Liver (tissue), 10 donors: ENCODE measurements at places on chromosomes 13 and 19. TPM values are rescaled to one million over a fixed set of nuclear protein-coding genes. Genes with fewer than 3 reads are reported as not detected.
A peak's percentile ranks its signal among the peaks of the same experiment; 100 is the strongest.

The ZNF564 gene
- 8.6 TPM for total RNA-seq

The GFY gene
- total RNA-seq = not detected

The ZNF77 gene
- total RNA-seq = 3.5 TPM

The HSH2D gene
- total RNA-seq = 1.2 TPM

The ZFR2 gene
- not detected for total RNA-seq

The ZNF491 gene
- 1.8 TPM for total RNA-seq

The HSPB6 gene
- 2.7 TPM for total RNA-seq

DNA sequence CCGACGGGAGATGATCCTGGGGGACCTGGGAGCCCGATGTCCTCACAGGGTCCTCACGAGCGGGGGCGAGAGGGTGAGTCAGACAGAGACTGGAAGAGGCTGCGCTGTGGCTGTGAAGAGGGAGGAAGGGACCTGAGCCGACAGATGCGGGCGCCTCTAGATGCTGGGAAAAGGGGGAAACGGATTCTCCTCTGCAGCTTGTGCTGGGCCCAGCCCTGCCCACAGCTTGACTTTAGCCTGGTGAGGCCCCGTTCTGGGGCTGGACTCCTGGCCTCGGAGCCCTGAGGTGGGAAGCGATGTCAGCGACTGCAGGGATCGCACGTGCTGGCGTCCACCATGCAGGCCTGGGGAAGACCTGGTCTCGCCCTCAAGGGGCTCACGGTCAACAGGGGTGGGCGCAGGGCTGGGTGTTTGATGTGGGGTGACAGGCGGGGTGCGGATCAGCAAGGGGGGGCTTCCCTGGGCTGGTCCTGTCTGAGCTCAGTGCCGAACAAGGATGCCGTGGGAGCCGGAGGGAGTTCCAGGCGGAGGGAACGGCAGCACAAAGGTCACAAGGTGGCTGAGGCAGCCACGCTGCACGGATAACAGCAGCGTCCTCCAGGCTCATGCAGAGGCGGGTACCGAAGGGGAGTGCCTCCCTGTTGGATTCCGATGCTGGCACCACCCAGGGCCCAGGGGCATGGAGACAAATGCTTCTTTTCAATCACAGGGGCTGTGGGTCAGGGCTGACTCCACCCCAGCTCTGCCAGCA, 31.8 kb downstream of the PIP5K1C start:
- no peaks in the 10 kb centered on the region for H3K27me3 ChIP-seq
- H3K4me3 ChIP-seq = no peak overlapping the region
- H3K27ac ChIP-seq = no peak overlapping the region
- H3K36me3 ChIP-seq = peaks cover 2% of the 10 kb centered on the region
- no peak for DNase-seq
- H3K4me1 ChIP-seq = peaks cover 3% of the 10 kb centered on the region

GRCh38 chr13:109215377-109215776, 571.0 kb downstream of the IRS2 start:
- H3K4me3 ChIP-seq = no peak overlapping the region
- DNase-seq = no peak
- H3K27ac ChIP-seq = no peak overlapping the region
- no peaks in the 10 kb centered on the region for H3K36me3 ChIP-seq

- H3K27ac ChIP-seq = peak overlapping the region; percentile 31
- DNase-seq = peak; percentile 82
- peaks cover 18% of the 10 kb centered on the region for H3K4me1 ChIP-seq
These were observed 2.2 kb downstream of the CXCL17 start for GRCh38 chr19:42440357-42441048.

DNA sequence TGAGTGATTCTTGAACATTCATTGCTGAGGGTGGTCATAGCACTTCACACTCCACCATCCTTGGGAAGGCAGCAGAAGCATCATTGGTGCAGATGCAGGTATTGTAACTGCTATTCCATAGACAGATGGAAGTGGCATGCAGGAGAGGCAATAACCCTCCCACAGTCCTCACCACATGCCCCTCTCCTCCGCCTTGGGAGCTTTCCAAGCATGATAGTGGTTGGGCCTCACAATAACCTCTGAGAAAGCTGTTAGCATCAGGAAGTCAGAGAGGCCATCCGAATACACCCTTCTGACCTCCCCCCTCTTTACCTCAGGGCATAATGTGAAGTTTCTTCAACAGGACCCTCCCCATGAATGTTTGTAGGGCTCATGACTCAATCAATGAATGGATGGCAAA, 177.9 kb downstream of the KATNAL1 start:
- H3K4me1 ChIP-seq = no peaks in the 10 kb centered on the region
- no peak overlapping the region for H3K27ac ChIP-seq
- H3K4me3 ChIP-seq = no peak overlapping the region

GRCh38 chr19:30336290-30336689, 35.9 kb upstream of the ZNF536 start:
- no peaks in the 10 kb centered on the region for H3K36me3 ChIP-seq
- H3K27ac ChIP-seq = no peak overlapping the region
- no peaks in the 10 kb centered on the region for H3K4me1 ChIP-seq
- no peak for DNase-seq
- peaks cover 4% of the 10 kb centered on the region for H3K27me3 ChIP-seq

GRCh38 chr13:54077569-54077968, 1049.0 kb downstream of the OLFM4 start:
- no peaks in the 10 kb centered on the region for H3K27me3 ChIP-seq
- H3K27ac ChIP-seq = no peak overlapping the region
- H3K36me3 ChIP-seq = no peaks in the 10 kb centered on the region

GRCh38 chr13:49827336-49827735, 34.9 kb upstream of the KPNA3 start:
- DNase-seq = no peak
- no peak overlapping the region for H3K27ac ChIP-seq
- H3K27me3 ChIP-seq = no peaks in the 10 kb centered on the region

- peaks cover 18% of the 10 kb centered on the region for H3K4me1 ChIP-seq
- no peaks in the 10 kb centered on the region for H3K36me3 ChIP-seq
- no peak for DNase-seq
- H3K27ac ChIP-seq = peak overlapping the region; percentile 83
These were observed 51.3 kb downstream of the MBNL2 start for GRCh38 chr13:97273341-97273831.

- H3K27me3 ChIP-seq = no peaks in the 10 kb centered on the region
- H3K27ac ChIP-seq = peak overlapping the region; percentile 2
- H3K36me3 ChIP-seq = no peaks in the 10 kb centered on the region
- no peak overlapping the region for H3K4me3 ChIP-seq
These were observed 22.7 kb downstream of the ELL start for GRCh38 chr19:18499055-18499775.

GRCh38 chr19:45144431-45145269, 16.1 kb downstream of the NKPD1 start:
- no peak overlapping the region for H3K4me3 ChIP-seq
- H3K36me3 ChIP-seq = peaks cover 3% of the 10 kb centered on the region
- H3K27ac ChIP-seq = no peak overlapping the region
- no peaks in the 10 kb centered on the region for H3K4me1 ChIP-seq
- H3K27me3 ChIP-seq = no peaks in the 10 kb centered on the region

GRCh38 chr19:1491849-1492170, 829 bp downstream of the REEP6 start:
- H3K27ac ChIP-seq = peak overlapping the region; percentile 77
- peaks cover 12% of the 10 kb centered on the region for H3K4me1 ChIP-seq
- peak overlapping the region; percentile 65 for H3K4me3 ChIP-seq
- H3K27me3 ChIP-seq = no peaks in the 10 kb centered on the region
- DNase-seq = no peak
- no peaks in the 10 kb centered on the region for H3K36me3 ChIP-seq

DNA sequence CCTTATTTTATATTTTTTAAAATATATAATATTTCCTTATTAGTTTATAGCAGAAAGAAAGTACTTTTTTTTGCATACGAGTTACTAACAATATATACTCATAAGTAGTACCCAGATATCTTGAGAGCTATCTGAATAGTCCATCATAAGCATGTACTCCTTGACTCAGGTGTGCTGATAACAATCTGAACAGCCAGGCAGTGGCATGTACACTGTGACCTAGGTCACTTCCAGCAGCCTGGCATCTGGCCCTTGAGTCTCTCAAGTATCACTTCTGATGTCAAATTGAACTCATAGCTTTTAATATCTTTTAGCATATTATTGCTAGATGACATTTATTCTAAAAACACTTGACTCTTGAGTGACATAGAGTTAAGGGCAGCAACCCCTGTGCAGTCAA, 1576.7 kb downstream of the SLITRK1 start:
- DNase-seq = no peak
- no peaks in the 10 kb centered on the region for H3K27me3 ChIP-seq
- H3K4me1 ChIP-seq = no peaks in the 10 kb centered on the region

GRCh38 chr13:113948034-113948742, 25.7 kb downstream of the C13orf46 start:
- no peak overlapping the region for H3K27ac ChIP-seq
- no peak overlapping the region for H3K4me3 ChIP-seq

GRCh38 chr13:106566641-106567473, 1.1 kb downstream of the ARGLU1 start:
- peak overlapping the region; percentile 95 for H3K27ac ChIP-seq
- no peak for DNase-seq
- peak overlapping the region; percentile 91 for H3K4me3 ChIP-seq
- peaks cover 25% of the 10 kb centered on the region for H3K4me1 ChIP-seq
- no peaks in the 10 kb centered on the region for H3K27me3 ChIP-seq

DNA sequence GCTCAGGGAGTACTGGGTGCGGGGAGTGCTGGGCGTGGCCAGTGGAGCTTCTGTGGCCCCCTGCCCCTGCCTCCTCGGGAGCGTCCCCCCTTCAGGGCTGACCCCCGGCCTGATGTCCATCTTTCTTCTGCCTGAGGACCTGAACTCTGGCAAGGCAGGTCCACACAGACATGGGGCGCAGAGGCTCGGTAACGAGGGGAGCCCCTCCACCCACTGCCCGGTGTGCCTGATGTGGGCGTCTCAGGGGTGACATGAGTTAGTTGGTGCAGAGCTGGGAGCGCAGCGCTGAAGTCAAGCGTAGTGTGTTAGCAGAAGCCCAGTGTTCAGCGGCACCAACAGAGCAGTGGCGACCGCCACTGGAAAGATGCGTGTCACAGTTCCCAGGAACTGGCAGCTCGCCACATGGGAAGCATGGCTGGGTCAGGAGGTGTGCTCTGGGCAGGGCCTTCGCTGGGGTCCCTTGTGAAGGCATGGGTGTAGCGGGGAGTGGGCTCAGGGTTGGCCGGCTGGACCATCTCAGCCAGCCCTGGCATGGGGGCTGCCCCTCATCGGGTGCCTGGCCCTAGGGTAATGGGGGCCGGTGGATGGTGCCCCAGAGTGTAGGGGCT, 11.5 kb downstream of the THOP1 start:
- H3K27ac ChIP-seq = no peak overlapping the region
- H3K4me1 ChIP-seq = no peaks in the 10 kb centered on the region
- no peaks in the 10 kb centered on the region for H3K27me3 ChIP-seq

DNA sequence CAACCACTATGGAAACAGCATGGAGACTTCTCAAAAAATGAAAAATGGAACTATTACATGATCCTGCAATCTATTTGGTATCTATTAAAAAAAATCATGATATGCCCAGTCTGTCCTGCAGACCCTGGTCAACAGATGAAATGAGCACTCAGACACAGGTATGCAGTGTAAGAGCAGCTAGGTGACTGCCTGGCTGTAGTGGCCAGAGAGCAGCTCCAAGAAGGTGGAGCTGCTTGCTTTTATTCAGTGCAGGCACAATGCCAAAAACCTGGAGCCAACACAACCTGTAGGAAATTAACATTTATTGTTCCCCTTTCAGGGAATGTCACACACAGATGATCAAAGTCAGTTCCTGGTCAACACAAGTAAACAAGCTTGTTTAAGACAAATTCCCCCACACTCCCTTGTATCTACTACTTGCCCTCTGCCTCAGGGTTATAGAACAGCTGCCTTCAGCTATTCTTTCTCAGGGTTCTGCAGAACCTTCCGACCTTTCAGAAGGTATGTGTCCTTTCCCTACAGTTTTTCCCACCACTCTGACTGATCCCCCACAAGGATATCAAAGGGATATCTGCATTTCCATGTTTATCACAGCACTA, 933.7 kb upstream of the SLITRK5 start:
- DNase-seq = no peak
- no peaks in the 10 kb centered on the region for H3K36me3 ChIP-seq
- no peak overlapping the region for H3K4me3 ChIP-seq
- H3K4me1 ChIP-seq = no peaks in the 10 kb centered on the region

DNA sequence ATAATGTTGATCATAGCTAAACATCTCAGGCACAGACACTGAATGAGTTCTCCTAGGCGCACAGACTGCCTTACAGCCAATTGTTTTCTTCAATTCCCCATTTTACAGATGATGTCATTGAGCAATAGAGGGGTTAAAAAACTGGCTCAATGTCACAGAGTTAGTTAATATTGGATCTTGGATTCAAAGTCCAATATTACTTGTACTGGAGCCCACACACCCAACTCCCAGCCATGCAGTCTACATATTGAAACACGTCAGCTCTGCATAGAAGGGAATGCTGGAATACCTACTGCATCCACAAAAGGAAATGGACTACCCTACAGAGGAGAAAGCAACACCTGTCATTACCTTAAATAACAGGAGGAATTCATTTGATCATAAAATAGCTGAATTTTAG, 76.1 kb upstream of the SLC15A1 start:
- no peaks in the 10 kb centered on the region for H3K27me3 ChIP-seq
- H3K27ac ChIP-seq = peak overlapping the region; percentile 93
- no peaks in the 10 kb centered on the region for H3K36me3 ChIP-seq
- no peak overlapping the region for H3K4me3 ChIP-seq
- no peak for DNase-seq

- peaks cover 19% of the 10 kb centered on the region for H3K4me1 ChIP-seq
- H3K36me3 ChIP-seq = no peaks in the 10 kb centered on the region
- no peak overlapping the region for H3K4me3 ChIP-seq
- H3K27ac ChIP-seq = no peak overlapping the region
- H3K27me3 ChIP-seq = no peaks in the 10 kb centered on the region
These were observed 6.4 kb downstream of the LRCH1 start for GRCh38 chr13:46559272-46559805.

- peaks cover 5% of the 10 kb centered on the region for H3K4me1 ChIP-seq
- H3K27me3 ChIP-seq = no peaks in the 10 kb centered on the region
- no peak overlapping the region for H3K4me3 ChIP-seq
- no peak overlapping the region for H3K27ac ChIP-seq
These were observed 223.1 kb downstream of the MZT1 start for GRCh38 chr13:72504131-72504841.

DNA sequence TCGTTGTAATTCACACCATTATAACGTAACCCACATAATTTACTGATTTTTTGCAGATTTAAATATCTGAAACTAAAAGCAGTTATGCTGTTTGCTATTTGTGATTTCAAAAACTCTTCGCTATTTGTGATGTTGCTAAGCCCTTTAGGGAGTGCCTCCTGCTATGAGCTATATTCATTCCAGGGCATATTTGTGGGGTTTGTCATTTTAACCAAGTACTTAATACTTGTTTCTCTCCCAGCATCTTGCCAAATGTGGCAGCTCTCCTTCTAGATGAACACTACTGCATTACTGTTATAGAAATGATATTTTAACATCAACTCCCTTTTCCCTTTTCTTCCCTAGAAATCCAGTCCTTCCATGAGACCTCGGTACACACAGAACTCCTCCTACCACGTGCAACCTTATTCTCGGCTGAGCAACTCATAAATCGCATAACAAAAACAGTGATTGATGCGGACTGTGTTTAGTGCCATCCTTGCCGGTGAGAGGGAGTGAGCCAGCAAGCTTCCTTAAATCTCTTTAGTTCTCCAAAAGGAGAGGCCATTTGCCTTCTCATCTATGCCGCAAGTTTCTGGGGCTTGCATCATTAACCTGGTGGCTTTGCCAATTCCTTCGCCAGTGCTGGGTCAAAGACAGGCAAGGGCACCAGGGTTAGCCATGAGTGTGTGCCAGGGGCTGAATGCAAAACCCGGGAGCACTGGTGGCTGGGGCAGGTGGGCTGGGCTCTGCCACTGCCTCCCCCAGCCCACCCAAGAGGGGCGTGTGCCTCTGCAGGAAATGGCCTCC, 33.4 kb downstream of the RFX2 start:
- no peaks in the 10 kb centered on the region for H3K36me3 ChIP-seq
- DNase-seq = no peak
- H3K27ac ChIP-seq = no peak overlapping the region
- H3K4me3 ChIP-seq = no peak overlapping the region
- H3K27me3 ChIP-seq = no peaks in the 10 kb centered on the region
